ENCODE measurements at places on chromosomes 7 and 10. TPM values are rescaled to one million over a fixed set of nuclear protein-coding genes. Genes with fewer than 3 reads are reported as not detected.

The IQUB gene
- 0.68 TPM for total RNA-seq

The EMX2 gene
- not detected for total RNA-seq

- no peak for DNase-seq
- H3K4me3 ChIP-seq: no peak overlapping the region
- H3K36me3 ChIP-seq: no peaks in the 10 kb centered on the region
- peak overlapping the region; percentile 61 for H3K27ac ChIP-seq
Measured at GRCh38 chr7:116582164-116582732, 57.4 kb downstream of the CAV1 start.

DNA sequence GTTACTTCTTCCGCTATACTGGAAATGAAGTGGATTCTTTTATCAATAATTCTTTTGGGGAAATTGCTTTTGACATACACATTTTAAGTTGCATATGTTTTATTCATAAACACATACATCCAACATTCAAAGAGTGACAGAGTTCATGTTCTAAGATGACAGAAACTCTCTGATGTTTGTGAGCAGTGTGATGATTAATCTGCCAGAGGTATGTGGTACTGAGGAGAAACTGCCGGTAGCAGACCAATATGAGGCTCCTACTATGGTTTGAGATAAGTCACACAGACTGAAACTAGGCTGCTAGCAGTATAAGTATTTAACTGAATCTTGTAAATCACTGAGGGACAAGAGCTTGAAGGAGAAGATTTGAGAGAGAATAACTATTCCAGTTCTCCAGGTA, 524.1 kb upstream of the SEMA3D start:
- no peak overlapping the region for H3K27ac ChIP-seq
- no peaks in the 10 kb centered on the region for H3K4me1 ChIP-seq
- no peak for DNase-seq
- no peaks in the 10 kb centered on the region for H3K36me3 ChIP-seq
